Activated T-cell treated with anti-CD3 and anti-CD28 coated beads, Interleukin-2, amount 50 U/mL, for 1 hour (primary cell): ENCODE measurements at places on chromosomes 3 and 15.

GRCh38 chr3:159028706-159029105 is 226.9 kb downstream of the MFSD1 start:
- DNase-seq, result no peak

DNA sequence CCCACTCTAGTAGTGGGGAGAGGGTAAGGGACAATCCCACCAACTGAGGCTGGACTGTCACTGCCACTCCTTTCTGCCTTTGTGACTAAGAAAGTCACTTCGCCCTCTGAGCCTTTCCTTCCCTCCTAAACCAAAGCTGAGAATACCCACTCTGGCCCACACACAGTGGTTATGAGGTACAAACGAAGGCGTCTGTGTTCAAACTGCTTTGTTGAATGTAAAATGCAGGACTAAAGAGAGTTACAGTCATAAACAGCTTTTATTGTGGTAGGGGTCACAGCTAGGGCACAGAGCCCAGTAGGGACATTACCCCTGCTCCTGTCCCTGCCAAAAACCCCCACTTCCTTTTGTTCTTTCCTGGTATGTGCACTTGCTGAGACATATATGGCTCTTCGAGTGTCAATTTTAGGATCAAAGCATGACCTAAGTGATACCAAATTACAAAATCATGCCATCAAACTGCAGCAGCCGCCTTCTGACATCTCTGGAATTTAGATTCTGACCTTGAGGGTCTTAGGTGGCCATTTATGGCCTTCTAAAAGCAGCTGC is 45.1 kb downstream of the CTDSPL start:
- no peak for DNase-seq

GRCh38 chr3:161028555-161029153 is 76.5 kb downstream of the B3GALNT1 start:
- DNase-seq, result no peak

- no peak for DNase-seq
Observed at GRCh38 chr3:98754483-98754882, 8.7 kb upstream of the ST3GAL6 start.

- no peak for DNase-seq
Observed at GRCh38 chr3:15771444-15771843, 26.3 kb downstream of the ANKRD28 start.

DNA sequence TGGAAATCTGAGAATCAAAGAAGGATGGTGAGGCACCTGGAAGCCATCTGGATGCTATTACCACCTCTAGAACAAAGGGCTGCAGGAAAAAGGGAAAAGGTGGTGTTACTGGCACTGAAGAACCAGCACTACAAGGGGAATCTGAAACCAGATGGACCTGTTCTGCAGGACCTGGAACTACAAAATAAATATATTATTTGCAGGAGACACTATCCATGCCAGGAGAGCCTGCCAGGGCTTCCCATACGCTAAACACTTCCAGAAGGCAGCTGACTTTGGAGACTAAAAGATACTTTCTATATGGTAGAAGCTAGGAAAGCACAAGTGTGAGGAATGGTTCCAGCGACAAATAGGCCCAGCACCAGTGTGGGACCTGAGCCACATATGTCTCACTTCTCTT is 83.4 kb upstream of the POU1F1 start:
- DNase-seq, result no peak

- no peak for DNase-seq
Observed at GRCh38 chr3:116140100-116140689, 305.1 kb downstream of the LSAMP start.

- DNase-seq, result no peak
Observed at GRCh38 chr15:35379972-35380371, 166.0 kb downstream of the DPH6 start.

- no peak for DNase-seq
Observed at GRCh38 chr3:117346901-117347300, 637.3 kb downstream of the TUSC7 start.

GRCh38 chr3:15299036-15299435 is 33.4 kb downstream of the SH3BP5 start:
- no peak for DNase-seq

DNA sequence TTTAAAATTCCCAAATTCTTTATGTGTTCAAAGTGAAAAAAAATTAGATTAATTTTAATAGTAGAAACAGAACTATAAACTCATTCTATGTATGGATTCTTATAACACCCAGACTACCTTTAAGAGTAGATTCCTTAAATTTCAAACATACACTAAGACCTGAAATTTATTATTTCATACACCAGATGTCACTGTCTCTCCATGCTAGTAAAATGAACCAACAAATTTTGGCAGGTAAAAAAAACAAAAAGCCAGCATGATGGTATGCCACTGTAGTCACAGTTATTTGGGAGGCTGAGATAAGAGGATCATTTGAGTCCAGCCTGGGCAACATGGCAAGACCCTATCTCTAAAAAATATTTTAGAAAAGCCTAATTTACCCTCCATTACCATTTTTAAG is 461.3 kb upstream of the NAALADL2 start:
- no peak for DNase-seq

DNA sequence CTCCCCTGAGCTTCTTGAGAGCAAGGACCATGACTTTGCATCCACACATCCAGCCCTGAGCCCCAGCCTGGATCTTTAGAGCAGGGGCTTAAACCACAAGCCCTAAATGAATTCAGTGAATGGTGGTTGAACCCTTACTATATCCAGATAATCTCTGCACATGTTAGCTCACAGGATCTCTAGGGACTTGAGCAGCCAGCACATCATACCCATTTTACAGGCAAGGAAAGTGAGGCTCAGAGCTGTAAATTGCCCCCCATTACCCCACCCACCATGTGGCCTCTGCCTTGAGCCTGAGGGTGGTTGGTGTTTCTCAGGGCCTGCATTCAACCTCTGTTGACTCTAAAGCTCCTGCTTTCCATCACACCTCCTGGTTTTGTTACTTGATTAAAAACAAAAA is 27.6 kb downstream of the EAF1 start:
- no peak for DNase-seq

DNA sequence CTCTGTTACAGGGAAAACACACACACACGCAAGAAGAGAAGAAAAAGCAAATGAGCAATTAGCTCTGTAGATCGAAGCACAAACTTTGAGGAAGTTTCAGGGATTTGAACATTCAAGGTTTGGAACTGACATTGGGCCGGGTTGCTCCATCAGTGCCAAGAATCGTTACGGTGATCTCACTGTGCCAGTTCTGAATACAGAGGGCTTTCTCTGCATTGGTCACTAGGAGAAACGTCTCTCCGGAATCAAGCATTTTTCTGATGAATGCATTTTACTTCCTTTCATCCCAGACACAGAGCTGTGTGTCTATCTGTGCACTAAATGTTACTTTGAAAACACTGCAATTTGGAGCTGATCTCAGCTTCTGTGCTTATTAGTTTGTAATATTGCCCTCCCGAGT is 11.2 kb downstream of the HRH1 start:
- DNase-seq, result no peak

DNA sequence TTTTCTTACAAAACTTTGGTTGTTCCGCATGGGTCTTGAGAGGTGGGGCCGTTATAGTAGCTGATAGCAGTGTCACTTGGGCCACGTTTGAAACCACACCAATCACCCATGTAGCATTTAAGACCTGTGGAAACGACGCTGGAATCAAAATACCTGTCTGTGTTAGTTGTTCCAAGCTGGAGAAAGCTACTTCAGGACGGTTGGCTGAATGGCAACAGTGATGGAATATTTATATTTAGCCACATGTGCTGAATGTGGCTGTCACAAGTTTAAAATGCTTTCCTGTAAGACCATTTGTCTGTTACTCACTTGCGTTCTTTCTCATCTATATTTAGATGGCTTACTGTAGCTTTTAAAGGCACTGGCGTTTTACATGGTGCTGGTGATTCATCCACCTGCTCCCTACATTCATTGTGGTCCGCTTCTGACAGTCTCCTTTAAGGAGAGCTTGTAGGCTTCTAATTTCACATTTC is 1.4 kb downstream of the DNAJA4 start:
- no peak for DNase-seq

GRCh38 chr3:191051037-191051436 is 148.0 kb upstream of the OSTN start:
- no peak for DNase-seq

DNA sequence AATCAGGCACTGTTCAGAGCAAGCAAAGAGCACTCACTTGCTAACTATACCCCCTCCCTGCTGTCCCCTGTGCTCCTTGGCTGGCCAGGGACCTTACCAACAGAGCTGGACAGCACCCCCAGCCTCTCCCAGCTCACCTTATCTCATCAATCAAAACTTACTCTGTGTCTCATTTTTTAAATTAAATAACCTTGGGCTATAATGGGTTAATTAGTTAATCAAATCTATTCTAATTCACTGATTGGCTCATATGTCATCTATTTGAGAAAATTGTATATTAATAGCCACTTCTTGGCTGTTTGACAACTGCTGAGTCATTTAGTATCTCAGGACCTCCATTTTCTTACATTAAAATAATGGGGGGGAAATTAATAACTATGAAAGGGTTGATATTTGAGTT is 22.9 kb downstream of the IL5RA start:
- no peak for DNase-seq

- no peak for DNase-seq
Observed at GRCh38 chr15:82709081-82709420, 624 bp downstream of the AP3B2 start.

GRCh38 chr3:89533275-89533674 is 425.9 kb downstream of the EPHA3 start:
- no peak for DNase-seq

DNA sequence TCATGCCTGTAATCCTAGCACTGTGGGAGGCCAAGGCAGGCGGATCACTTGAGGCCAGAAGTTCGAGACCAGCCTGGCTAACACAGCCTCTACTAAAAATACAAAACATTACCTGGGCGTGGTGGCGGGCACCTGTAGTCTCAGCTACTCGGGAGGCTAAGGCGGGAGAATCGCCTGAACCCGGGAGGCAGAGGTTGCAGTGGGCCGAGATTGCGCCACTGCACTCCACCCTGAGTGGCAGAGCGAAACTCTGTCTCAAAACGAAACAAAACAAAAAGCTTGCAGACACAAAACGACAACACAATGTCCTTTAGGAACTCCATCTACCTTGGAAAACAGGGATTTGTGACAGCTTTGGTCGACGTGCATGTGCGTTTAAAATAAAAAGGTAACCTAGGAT is 716 bp upstream of the KLHL24 start:
- no peak for DNase-seq
